ENCODE measurements at places on chromosomes 2 and 18. TPM values are rescaled to one million over a fixed set of nuclear protein-coding genes. Genes with fewer than 3 reads are reported as not detected.
A peak's percentile ranks its signal among the peaks of the same experiment; 100 is the strongest.

Gene CNRIP1
- 12.1 TPM for total RNA-seq

Gene GPR35
- 10.3 TPM for total RNA-seq

DNA sequence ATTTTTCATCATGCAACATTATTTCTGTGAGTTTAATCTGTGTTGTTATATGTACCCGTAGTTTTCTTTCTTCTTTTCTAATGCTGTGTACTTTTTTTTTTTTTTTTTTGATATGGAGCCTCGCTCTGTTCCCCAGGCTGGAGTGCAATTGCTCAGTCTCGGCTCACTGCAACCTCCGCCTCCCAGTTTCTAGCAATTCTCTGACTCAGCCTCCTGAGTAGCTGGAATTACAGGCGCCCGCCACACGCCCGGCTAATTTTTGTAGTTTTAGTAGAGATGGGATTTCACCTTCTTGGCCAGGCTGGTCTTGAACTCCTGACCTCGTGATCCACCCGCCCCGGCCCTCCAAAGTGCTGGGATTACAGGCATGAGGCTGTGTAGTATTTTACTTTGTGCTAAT lies 155.4 kb downstream of the GALR1 start:
- no peaks in the 10 kb centered on the region for H3K27me3 ChIP-seq
- no peaks in the 10 kb centered on the region for H3K36me3 ChIP-seq
- H3K4me1 ChIP-seq, result no peaks in the 10 kb centered on the region
- H3K4me3 ChIP-seq, result no peak overlapping the region

GRCh38 chr2:37746883-37747282 lies 75.4 kb upstream of the CDC42EP3 start:
- no peak for DNase-seq
- no peaks in the 10 kb centered on the region for H3K36me3 ChIP-seq
- H3K4me1 ChIP-seq, result no peaks in the 10 kb centered on the region
- no peak overlapping the region for H3K27ac ChIP-seq

- peaks cover 4% of the 10 kb centered on the region for H3K4me1 ChIP-seq
- H3K27me3 ChIP-seq, result peaks cover 7% of the 10 kb centered on the region
- no peaks in the 10 kb centered on the region for H3K36me3 ChIP-seq
- no peak overlapping the region for H3K27ac ChIP-seq
- no peak overlapping the region for H3K4me3 ChIP-seq
Measured at GRCh38 chr2:204264621-204265140, 280.6 kb upstream of the PARD3B start.

- no peaks in the 10 kb centered on the region for H3K36me3 ChIP-seq
- H3K4me3 ChIP-seq, result no peak overlapping the region
- no peaks in the 10 kb centered on the region for H3K27me3 ChIP-seq
- H3K27ac ChIP-seq, result no peak overlapping the region
- no peaks in the 10 kb centered on the region for H3K4me1 ChIP-seq
Measured at GRCh38 chr2:128805237-128805636, 486.6 kb upstream of the HS6ST1 start.

DNA sequence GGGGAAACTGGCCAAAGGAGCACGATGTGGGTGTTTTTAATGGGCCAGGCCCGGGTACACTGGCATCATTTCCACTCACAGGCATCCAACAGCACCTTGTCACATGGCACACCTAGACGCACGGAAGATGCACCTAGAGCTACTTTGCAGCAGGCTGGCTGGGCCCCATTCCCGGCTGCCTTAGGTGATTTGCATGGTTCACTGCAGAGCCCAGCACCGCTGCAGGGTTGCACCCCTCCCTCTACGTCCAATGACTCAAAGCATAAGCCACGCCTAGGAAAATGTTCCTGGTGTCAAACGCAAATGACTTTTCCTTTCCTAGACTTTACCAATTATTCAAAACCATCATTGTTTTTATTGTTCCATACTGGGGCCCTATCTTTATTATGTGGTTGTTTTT lies 222.9 kb downstream of the EIPR1 start:
- H3K4me1 ChIP-seq, result peaks cover 5% of the 10 kb centered on the region
- H3K4me3 ChIP-seq, result no peak overlapping the region
- no peaks in the 10 kb centered on the region for H3K27me3 ChIP-seq
- H3K27ac ChIP-seq, result no peak overlapping the region
- peaks cover 22% of the 10 kb centered on the region for H3K36me3 ChIP-seq

- no peaks in the 10 kb centered on the region for H3K4me1 ChIP-seq
- no peaks in the 10 kb centered on the region for H3K36me3 ChIP-seq
- no peak overlapping the region for H3K4me3 ChIP-seq
- DNase-seq, result no peak
- no peak overlapping the region for H3K27ac ChIP-seq
Measured at GRCh38 chr2:185044323-185044874, 446.1 kb downstream of the ZNF804A start.

- no peaks in the 10 kb centered on the region for H3K4me1 ChIP-seq
- H3K27ac ChIP-seq, result no peak overlapping the region
- no peak overlapping the region for H3K4me3 ChIP-seq
- no peaks in the 10 kb centered on the region for H3K27me3 ChIP-seq
Measured at GRCh38 chr2:28250006-28250405, 142.7 kb upstream of the FOSL2 start.

DNA sequence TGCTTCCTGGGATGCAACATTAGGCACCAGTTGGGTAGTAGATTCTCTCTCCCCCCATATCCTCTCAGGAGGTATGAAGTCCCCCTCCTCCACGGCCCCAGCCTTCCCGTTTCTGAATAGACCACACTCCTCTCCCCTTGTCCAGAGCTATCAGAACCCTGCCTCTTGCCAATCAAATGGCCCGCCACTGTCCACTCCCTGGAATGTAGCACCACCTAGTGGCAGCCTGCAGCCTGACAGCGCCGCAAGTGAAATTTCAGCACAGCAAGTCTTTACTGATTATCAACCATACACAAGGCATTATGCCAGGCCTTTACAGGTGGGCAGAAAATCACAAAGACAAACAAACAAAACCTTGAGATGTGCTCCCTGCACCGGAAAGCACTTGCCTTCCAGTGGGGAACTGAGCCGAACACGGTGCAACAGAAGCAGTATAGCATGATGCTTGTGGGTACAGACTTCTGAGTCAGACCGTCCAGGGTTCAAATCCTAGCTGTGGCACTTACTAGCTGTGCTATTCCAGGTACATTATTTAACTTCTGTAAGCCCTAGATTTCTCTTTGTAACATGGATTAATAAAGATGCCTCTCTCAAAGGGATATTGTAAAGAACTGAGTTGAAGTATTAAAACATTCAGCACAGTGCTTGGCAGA lies 174.0 kb downstream of the SMAD2 start:
- H3K27ac ChIP-seq, result no peak overlapping the region
- peak; percentile 85 for DNase-seq
- no peak overlapping the region for H3K4me3 ChIP-seq
- H3K27me3 ChIP-seq, result no peaks in the 10 kb centered on the region
- no peaks in the 10 kb centered on the region for H3K4me1 ChIP-seq
- no peaks in the 10 kb centered on the region for H3K36me3 ChIP-seq

DNA sequence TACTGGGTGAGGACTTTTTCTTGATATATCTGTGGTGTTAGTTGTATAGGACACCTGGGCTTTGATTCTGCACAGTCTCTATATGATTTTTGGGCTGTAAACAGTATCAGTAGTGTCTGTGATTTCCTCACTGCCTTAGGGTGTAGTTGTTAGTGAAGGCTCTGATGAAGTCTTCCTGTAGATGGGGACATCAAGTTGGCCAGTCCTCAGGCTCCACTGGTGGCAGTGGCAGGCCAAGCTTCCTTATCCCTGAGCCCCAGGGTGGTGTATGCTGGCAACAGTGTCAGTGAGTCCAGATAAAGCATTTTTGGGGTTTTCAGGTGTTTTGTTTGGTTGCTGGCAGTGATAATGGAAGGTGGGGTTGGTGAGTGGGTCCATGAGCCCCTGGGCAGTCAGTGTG lies 961.4 kb downstream of the DSC3 start:
- H3K27ac ChIP-seq, result no peak overlapping the region
- DNase-seq, result no peak
- no peaks in the 10 kb centered on the region for H3K27me3 ChIP-seq
- no peaks in the 10 kb centered on the region for H3K36me3 ChIP-seq

DNA sequence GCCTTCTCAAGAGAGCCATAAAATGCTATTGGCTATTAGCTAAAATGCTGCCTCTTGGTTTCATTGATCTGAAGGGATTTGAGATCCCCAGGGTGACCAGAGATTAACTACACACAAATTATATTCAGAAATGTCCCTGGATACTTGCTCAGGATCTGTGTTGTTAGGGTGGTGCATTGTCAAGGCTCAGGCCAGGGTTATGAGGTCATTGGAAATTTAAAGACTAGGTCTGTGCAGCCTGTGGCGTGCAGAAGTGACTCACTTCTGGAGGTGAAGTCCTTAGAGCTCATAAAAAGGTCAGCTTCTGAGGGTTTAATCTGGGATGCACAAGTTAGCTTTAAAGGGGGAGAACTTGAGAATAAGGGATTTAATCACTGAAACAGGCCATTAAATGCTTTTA lies 23.5 kb downstream of the LRRTM1 start:
- no peaks in the 10 kb centered on the region for H3K36me3 ChIP-seq
- no peaks in the 10 kb centered on the region for H3K27me3 ChIP-seq
- no peak overlapping the region for H3K4me3 ChIP-seq
- DNase-seq, result no peak

DNA sequence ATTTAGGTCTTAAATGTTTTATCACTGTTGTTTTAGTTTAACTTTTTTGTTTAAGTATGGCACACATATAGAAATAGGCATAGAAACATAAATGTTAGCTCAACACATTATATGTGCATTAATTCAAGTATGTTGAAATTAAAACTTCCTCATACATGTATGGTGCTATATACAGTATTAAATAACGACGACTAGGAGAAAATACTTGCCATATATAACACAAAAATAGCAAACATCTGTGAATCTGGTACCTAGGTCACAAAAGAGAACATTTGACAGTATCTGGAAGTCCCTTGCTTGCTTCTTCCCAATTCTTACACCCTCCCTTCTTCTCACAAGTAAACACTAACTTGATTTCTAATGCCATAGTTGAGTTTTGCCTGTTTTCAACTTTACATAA lies 38.4 kb downstream of the ZNF638 start:
- H3K4me3 ChIP-seq, result no peak overlapping the region
- no peak for DNase-seq
- no peak overlapping the region for H3K27ac ChIP-seq
- H3K4me1 ChIP-seq, result no peaks in the 10 kb centered on the region
- H3K27me3 ChIP-seq, result no peaks in the 10 kb centered on the region

GRCh38 chr2:219448776-219449341 lies 14.2 kb downstream of the SPEG start:
- no peaks in the 10 kb centered on the region for H3K4me1 ChIP-seq
- H3K27me3 ChIP-seq, result peaks cover 67% of the 10 kb centered on the region
- H3K4me3 ChIP-seq, result peak overlapping the region; percentile 47
- DNase-seq, result no peak

DNA sequence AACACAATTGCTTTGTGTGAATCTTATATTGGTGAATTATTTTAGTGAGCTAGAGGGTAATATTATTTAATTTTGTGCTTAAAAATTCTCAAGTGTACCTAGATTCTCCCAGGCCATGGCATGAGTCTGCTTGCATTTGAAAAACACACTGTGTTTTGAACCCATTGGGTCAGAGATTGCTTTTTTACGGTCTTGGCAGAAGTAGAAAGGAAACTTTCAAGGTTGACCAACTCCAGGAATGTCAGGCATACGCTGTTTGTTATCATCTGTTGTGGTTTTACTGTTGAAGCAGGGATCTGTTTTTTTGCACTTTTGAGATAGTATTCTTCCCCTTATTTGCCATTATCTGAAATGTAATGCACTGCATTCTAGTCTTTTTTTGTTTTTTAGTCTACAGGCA lies 377.4 kb downstream of the RPRM start:
- no peaks in the 10 kb centered on the region for H3K36me3 ChIP-seq
- H3K4me1 ChIP-seq, result peaks cover 6% of the 10 kb centered on the region
- no peak for DNase-seq
- no peaks in the 10 kb centered on the region for H3K27me3 ChIP-seq

- H3K4me3 ChIP-seq, result no peak overlapping the region
- DNase-seq, result no peak
- no peak overlapping the region for H3K27ac ChIP-seq
- H3K27me3 ChIP-seq, result no peaks in the 10 kb centered on the region
Measured at GRCh38 chr18:39486268-39486667, 1920.7 kb upstream of the CELF4 start.

DNA sequence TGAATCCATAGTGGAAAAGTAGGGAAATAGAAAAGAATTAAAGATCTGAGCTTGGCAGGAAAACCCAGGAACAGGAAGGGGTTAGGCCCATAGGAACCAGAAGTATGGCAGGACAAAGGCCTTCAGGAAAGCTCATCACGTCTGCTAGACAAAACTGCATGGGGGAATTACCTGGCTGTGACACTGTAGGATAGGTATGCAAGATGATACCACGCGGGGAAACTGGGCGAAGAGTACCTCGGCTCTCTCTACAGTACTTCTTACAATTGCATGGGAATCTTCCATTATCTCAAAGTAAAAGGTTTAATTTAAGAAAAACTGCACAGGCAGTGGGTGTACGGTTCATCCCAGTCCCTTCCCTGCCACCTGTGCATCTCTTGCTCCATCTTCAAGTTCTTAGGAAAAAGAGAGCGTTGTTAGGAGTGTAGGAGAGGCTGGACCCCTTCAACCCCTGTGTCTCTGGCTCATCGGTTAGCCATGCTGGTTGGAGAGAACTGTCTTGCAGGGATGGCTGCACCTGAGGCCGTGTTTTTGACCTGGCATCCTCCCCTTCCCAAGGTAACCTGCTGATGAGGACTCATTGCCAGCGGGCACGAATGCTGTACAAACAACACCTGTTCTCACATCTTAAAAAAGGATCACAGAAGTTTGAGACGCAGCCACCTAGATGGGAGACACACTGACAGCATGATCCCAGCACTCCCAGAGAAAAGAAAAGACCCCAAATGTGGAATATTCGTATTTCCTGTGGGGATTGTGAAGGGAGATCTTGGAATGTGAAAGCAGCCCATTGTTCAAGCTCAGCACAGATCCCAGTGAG lies 120.5 kb upstream of the COPS8 start:
- no peak overlapping the region for H3K4me3 ChIP-seq
- no peak overlapping the region for H3K27ac ChIP-seq
- H3K27me3 ChIP-seq, result no peaks in the 10 kb centered on the region
- peaks cover 36% of the 10 kb centered on the region for H3K4me1 ChIP-seq
- no peaks in the 10 kb centered on the region for H3K36me3 ChIP-seq

- DNase-seq, result no peak
- H3K4me3 ChIP-seq, result no peak overlapping the region
- H3K27me3 ChIP-seq, result no peaks in the 10 kb centered on the region
- peaks cover 13% of the 10 kb centered on the region for H3K36me3 ChIP-seq
- H3K27ac ChIP-seq, result no peak overlapping the region
- H3K4me1 ChIP-seq, result peaks cover 24% of the 10 kb centered on the region
Measured at GRCh38 chr2:73827018-73827417, 1.7 kb upstream of the STAMBP start.

- no peak for DNase-seq
- no peaks in the 10 kb centered on the region for H3K27me3 ChIP-seq
- H3K4me1 ChIP-seq, result no peaks in the 10 kb centered on the region
- no peaks in the 10 kb centered on the region for H3K36me3 ChIP-seq
- no peak overlapping the region for H3K4me3 ChIP-seq
Measured at GRCh38 chr18:46705521-46705920, 48.5 kb upstream of the LOXHD1 start.

DNA sequence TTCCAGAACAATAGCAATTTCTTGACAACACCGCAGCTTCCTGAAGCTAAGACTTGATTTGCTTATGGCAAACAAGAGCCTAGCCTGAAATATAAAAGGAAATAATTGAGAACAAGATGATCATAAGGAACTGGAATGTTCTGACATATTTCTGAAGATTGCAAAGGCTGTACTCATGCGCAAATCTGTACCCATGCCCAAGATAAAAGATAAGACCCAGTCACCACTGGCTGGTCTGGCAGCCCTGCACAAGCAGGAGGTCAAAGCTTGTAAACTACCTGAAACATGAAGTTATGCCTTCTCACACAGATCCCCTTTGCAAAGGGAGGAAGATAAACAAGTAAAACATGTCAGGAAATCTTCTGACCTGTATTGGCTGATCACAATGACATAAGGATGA lies 160.8 kb upstream of the GYPC start:
- H3K4me3 ChIP-seq, result no peak overlapping the region
- H3K4me1 ChIP-seq, result no peaks in the 10 kb centered on the region
- no peak for DNase-seq
- no peak overlapping the region for H3K27ac ChIP-seq
- no peaks in the 10 kb centered on the region for H3K27me3 ChIP-seq
- H3K36me3 ChIP-seq, result no peaks in the 10 kb centered on the region
